ENCODE measurements at places on chromosomes 16 and 17.

GRCh38 chr16:29963021-29963743, 1.3 kb downstream of the TMEM219 start:
- DNase-seq, result no peak

- DNase-seq, result peak; percentile 81
These were observed at the start of gene SEZ6L2 for GRCh38 chr16:29899516-29900101. Gene SEZ6L2 (minus strand): TSS chr16:29899550. CDS start chr16:29899019, 531 bp downstream.

- DNase-seq, result no peak
These were observed 91.3 kb downstream of the TBC1D16 start for GRCh38 chr17:79944251-79944812.

GRCh38 chr17:45432405-45433158, at the start of gene ARHGAP27:
Gene ARHGAP27 (minus strand): TSS chr17:45432870. CDS start chr17:45430279, 2,591 bp downstream.
- DNase-seq, result no peak

DNA sequence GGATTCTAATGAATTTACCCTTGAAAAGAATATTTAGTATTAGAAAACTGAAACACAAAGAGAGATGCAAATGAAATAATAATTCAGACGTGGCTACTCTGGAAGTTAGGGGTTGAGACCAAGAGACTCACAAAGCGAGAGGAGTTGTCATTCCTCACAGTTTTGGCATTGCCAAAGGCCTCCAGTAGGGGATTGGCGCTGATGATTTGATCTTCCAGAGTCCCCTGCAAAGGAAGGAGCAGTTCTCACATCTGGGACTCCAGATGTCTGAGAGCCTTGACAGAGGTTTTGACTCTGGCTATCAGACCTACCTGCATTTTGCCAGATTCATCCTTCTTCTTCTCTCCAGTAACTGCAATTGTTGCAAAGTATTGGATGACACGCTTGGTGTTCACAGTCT, 6.6 kb downstream of the MYH8 start:
- DNase-seq, result no peak

GRCh38 chr17:39738983-39739884, 1.5 kb downstream of the GRB7 start:
- no peak for DNase-seq

- DNase-seq, result no peak
These were observed 16.3 kb downstream of the CARHSP1 start for GRCh38 chr16:8852534-8852933.

- DNase-seq, result no peak
These were observed 10.2 kb downstream of the RNF213 start for GRCh38 chr17:80270836-80271235.

GRCh38 chr16:88034770-88035169, 83.5 kb downstream of the BANP start:
- no peak for DNase-seq

DNA sequence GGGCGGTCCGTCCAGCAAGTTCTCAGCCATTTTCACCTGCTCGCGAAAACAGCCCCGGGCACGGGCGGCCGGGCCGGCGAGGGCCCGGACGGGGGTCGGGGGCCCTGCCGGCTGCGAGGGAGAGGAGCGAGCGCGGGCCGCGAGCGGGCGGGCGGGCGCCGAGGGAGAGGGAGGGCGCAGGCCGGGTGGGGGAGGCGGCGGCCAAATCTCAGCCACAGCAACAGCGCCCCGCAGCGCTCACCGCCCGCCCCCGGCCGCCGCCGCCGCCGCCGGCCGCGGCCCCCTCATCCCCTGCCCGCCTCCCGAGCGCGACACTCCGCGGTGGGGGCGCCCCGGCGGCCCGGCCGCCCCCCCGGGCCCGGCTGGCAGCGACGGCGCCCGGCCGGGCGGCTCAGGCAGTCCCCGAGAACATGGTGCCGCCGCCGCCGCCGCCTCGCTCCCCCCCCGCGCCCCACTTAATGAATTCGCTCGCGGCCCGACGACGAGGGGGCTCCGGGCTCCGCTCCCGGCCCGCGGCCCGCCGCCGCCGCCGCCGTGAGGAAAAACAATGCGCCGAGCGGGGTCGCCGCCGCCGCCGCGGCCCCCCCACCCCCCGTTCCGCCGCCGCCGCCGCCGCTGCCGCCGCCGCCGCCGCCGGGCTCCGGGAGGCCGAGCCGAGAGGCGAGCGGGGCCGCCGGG, 487 bp downstream of the CREBBP start:
- peak; percentile 52 for DNase-seq

- DNase-seq, result no peak
These were observed 7.8 kb downstream of the BFAR start for GRCh38 chr16:14640538-14640937.

DNA sequence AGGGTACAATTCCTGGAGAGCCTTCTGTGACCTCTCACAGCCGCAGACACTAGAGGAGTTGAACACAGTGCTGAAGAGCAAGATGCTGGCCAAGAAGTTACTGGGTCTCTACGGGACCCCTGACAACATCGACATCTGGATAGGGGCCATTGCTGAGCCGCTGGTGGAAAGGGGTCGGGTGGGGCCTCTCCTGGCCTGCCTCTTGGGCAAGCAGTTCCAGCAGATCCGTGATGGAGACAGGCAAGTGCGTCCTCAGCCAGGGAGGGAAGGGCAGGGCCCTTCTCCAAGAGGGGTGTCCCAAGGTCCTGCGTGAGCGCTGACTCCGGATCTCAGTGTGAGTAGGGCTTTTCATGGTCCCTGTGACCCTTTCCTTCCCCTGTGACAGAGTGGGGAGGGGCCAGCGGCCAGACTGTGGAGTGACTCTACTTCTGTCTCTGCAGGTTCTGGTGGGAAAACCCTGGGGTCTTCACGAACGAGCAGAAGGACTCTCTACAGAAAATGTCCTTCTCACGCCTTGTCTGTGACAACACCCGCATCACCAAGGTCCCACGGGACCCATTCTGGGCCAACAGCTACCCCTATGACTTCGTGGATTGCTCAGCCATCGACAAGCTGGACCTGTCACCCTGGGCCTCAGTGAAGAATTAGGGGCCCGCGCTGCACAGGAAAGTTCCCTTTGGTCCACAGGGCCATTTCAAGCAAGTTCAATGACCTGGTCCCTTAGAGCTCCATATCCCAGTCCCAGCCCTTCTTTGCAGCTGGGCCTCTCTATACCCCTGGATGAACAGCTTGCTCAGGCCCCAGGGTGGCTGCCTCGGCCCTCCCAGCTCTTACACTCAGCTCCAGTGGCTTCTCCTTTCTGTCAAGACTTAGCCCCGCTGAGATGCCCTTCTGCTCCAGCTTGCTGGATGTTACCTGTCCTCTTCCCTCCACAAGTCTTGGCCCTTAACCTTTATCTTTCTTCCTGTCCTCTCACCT, 13.1 kb downstream of the MPO start:
- no peak for DNase-seq

GRCh38 chr17:63774141-63774968, at the start of gene DDX42:
Gene DDX42 (plus strand): TSS chr17:63774170. CDS start chr17:63787050, 12,880 bp downstream.
- peak; percentile 79 for DNase-seq

GRCh38 chr16:75640598-75640997, 6.9 kb downstream of the KARS1 start:
- DNase-seq, result no peak

DNA sequence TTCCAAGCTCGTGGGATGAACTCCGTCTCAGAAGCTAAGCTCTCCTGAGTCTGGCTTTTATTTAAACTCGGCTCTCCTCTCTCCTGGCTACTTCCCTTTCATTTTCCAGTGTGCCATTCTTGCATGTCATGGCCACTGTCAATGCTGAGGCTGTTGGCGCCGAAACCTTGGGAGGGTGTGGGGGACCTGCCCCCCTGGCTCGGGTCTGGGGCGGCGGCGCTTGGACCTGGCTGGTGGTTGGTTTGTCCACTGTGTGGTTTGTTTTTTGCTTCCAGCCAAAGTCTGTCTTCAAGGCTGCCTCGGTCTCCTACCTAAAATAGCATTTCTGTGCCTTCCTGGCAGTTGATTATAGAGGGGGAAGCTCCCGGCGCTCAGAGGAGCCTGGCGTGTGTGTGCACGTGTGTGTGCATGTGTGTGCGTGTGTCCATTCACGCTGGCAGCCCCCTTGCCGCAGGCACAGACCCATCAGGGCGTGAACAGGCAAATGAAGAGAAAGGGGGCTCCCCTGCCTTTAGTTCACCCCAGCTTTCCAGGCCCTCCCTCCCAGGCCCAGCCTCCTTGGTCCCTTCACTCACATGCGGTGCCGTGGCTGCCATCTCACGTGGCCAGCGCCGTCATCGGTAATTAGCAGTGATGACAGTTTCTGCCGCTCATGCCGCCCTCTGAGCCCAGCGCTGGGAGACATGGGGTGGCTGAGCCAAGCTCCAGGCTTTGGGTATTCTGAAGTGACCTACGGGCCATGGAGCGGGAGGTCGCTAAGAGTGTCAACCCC, 179.9 kb downstream of the SEC14L1 start:
- DNase-seq, result no peak

GRCh38 chr17:79188048-79188447, 113.4 kb downstream of the ENGASE start:
- DNase-seq, result no peak

GRCh38 chr17:60231234-60231633, 81.5 kb downstream of the CA4 start:
- no peak for DNase-seq

GRCh38 chr16:73286346-73287267, 238.7 kb upstream of the ZFHX3 start:
- no peak for DNase-seq

GRCh38 chr16:46895399-46896313, 11.5 kb downstream of the GPT2 start:
- DNase-seq, result no peak

- peak; percentile 31 for DNase-seq
These were observed 5.7 kb downstream of the GRN start for GRCh38 chr17:44350733-44351226.

DNA sequence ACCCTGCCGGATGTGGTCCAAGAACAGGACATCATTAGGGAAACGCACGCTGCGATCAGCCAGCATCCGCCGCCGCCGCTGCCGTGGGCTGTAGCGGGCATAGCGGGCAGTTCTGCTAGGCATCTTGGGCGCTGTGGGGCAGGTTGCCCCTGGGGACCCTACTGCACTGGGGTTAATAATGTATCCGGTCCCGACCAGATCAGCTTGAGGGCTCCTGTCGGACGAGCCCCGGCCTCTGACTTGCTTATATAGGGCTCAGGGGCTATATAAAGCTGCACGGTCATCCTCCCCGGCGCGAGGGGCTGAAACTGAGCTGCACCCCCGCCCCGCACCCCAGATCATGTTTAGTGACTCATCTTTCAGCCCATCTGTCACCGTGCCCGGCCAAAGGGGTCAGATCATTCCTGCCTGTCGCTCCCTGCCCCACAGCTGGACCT, at the start of gene PPP1R27:
TSS of gene PPP1R27 (minus strand) at position 220 of the 437 bp plus-strand sequence. CDS start at position 123, 97 bp downstream.
- no peak for DNase-seq

DNA sequence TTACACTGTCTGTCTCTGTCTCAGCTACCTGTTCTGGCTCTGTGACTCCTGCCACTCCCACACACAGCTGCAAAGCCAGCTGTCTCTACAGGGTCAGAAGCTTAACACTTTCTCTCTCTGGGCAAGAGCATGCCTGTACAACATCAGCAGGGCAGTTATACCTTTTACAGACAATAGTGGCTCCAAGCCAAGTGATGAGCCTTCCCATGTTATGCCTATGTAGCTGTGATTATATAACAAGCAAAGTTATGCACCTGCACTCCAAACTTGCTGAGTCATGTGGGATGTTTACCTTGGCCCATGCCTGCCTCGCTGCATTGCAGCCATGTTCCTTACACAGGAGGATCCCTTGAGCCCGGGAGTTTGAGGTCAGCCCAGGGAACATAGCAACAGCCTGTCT, 31.8 kb upstream of the APPBP2 start:
- DNase-seq, result no peak

- DNase-seq, result no peak
These were observed 68.6 kb downstream of the CCT6B start for GRCh38 chr17:34892461-34893249.

DNA sequence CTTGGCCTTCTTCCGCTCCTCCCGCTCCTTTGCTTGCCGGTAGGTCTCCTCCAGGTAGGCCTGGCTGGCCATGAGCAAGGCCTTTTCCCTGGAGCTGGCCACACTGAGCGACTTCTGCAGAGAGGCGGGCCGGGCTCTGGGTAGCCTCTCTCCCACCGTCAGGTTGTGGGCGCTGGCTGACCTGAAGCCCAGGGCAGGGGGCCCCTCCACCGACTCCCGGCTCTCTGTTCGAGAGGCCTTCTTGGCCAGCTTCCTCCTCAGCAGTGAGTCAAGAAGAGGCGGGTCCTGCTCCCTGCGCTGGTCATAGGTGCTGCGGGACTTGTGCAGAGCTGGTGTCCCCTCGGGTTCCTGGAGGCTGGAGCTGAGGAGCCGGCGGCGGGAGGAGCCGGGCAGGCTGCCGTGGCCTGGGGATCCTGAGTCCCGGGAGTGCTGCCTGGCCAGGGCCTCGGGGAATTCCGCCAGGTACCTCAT, 12.8 kb downstream of the GPR179 start:
- no peak for DNase-seq

Measured in stimulated activated CD4-positive, alpha-beta T cell treated with anti-CD3 and anti-CD28 coated beads, Interleukin-1b, Interleukin-23, amount 100 ng/mL, for 1 hour (primary cell).